ENCODE measurements at places on chromosomes 2 and 18.

GRCh38 chr2:54579682-54580620 lies 123.8 kb downstream of the SPTBN1 start:
- DNase-seq, result no peak

- DNase-seq, result no peak
Observed at GRCh38 chr2:194223218-194223617, 1433.8 kb upstream of the SLC39A10 start.

DNA sequence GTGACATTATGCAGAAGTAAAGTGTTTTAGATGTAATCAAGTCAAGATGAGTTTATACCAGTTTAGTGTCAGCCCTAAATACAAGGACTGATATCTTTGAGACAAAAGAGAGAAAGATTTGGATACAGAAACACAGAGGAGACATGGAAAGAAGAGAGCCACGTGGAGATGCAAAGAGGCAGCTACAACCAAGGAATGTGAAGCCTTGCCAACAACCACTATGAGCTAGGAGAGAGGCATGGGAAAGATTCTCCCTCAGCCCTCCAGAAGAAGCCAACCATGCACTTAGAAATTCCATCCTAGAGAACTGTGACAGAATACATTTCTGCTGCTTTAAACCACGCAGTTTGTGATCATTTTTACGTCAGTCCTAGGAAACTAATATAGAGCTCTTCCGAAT lies 217.2 kb downstream of the DOK6 start:
- no peak for DNase-seq

GRCh38 chr2:219378163-219378851 lies 9.4 kb downstream of the DNPEP start:
- DNase-seq, result no peak

DNA sequence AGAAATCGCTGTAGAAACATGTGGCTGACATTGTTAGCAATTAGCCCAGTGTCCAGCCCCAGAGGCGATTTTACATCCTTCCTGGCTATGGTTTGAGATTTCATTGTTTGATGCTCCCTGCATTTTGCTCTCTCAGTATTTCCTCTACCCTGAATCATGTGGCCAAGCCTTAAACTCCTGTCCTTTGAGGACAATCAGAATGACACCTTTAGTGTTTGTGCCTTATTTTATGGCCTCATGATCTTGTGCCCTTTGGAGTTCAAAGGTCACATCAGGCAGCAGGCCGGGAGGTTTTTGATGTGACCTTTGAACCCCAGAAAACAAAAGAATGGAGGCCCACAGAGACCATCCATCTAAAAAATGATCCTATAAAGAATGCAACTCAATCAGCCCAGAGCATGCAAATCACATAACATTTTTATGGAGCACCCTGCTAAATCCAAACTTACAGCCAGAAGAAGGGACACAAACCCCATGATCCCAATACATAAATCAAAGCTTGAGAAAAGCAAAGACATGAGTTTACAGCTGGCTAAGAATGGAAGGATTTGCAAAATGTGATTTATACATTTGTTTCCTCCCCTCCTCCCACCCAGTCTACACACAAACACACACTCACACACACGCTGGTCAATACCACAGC lies 52.5 kb downstream of the FECH start:
- DNase-seq, result no peak

- DNase-seq, result peak; percentile 39
Observed at GRCh38 chr2:172972005-172972619, 103.5 kb upstream of the MAP3K20 start.

GRCh38 chr2:188243381-188243780 lies 48.3 kb upstream of the GULP1 start:
- DNase-seq, result no peak

- DNase-seq, result no peak
Observed at GRCh38 chr2:216478151-216478550, 20.5 kb upstream of the RPL37A start.

- DNase-seq, result no peak
Observed at GRCh38 chr2:69683170-69683971, 39.8 kb upstream of the AAK1 start.

DNA sequence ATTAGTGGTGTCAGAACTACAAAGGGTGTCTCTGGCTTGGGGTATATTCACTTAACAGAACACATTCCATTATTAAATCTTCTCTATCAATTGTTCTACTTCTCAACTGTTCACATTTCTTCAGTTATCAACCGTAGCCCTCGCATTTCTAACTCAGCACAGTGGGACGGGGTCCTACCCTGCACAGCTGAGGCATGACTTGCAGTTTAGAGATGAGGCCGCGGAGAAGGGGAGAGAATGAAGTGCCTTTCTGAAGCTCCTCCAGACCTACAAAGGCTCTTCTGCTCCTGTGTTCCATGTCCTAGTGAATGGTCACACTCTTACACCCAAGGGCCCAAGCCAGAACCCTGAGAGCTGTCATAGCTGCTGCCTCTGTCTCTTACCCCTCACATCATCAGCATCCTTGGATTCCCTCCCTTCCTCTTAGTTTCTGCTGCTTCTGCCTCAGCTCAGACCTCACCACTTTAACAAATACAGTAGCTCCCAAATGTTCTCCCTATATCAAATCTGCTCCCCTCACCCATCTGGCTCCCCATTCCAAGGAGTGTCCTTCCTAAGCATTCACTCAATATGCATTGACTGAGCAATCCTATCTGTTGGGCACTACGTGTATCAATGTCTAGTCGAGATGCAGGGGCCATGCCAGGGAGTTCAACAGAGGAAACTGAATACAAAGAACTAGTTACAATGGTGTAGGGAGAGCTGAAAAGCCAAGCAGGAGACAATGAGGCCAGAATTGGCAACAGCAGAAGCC lies 34.3 kb upstream of the MRPL19 start:
- DNase-seq, result no peak

GRCh38 chr2:105390454-105390853 lies 8.4 kb downstream of the FHL2 start:
- DNase-seq, result no peak

DNA sequence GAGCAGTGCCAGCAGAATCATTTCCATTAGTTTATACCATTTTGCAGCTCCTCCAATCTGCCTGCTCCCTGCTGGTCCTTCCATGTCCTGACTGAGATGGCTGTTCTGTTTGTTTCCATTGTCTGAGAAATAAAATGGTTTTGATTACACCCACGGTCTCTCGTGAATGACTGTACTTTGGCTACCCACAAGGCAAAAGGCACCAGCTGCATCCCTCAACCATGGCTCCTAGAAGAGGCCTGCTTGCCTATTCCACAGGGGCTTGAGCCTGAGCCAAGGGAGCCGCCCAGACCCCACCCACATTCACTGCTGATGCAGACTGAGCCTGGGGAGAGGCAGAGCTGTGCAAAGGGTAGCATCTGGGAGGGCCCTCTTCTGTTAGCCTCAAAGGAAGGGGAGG lies 31.2 kb downstream of the MARCHF4 start:
- DNase-seq, result no peak

DNA sequence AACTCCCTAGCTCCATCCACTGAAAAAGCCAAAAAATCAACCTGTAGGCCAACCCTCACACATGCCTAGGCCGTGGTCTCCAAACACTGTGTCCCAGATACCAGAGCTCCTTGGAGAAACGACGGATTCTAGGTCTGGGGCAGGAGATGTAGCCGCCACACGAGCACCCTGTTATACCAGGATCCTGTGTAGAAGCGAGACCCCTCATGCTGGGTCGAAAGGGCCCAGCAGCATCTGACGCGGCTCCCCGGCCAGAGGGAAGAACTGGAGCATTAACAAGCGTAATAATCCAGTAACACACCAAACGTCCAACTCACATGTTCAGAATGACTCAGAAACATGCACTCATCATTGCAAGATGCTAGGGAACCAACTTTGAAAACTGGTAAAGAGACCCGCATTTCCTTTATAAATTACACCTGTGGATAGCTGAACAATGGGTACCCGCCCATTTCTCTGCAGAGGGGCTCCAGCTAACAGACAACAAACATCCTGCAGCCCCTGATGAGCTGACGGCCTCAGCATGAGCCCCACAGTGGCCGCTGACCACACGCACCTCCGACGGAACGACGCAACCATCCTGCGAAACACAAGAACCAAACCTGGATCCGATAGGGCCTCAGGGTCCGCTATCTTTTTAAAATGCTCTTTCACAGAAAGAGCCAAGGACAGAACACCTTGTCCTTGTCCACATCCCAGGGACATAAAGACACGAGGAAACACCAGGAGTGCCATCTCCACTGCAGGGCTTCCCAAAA lies 14.2 kb downstream of the SLC66A2 start:
- no peak for DNase-seq

GRCh38 chr2:6310256-6311215 lies 555.2 kb downstream of the CMPK2 start:
- no peak for DNase-seq
